T-helper 9 cell (primary cell): ENCODE measurements at places on chromosomes 6 and 20.

GRCh38 chr6:2430612-2431011 lies 185.2 kb upstream of the GMDS start:
- DNase-seq: no peak

- DNase-seq: no peak
Observed at GRCh38 chr6:112923940-112924587, 576.9 kb downstream of the RFPL4B start.

GRCh38 chr6:80439721-80440470 lies 333.4 kb downstream of the BCKDHB start:
- no peak for DNase-seq

DNA sequence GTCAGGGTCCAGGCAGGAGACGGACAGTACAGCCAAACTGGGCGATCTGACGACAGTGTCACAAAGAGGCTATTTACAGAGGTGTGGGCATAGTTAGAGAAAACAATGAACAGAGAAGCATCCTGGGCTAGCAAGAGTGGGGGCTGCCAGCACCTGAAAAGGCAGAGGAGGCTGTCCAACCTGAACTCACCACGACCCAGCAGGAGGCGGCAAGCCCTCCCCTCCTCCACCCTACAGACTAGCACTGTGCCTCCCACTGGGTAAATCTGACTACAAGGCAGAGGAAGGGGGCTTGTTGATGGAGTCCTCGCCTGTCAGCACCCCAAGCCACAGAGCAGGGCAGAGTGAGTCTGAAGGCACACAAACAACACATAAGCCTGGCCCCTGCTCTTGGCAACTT lies 52.8 kb upstream of the CDYL start:
- no peak for DNase-seq

GRCh38 chr20:62832212-62832922 lies 15.5 kb downstream of the COL9A3 start:
- DNase-seq: no peak

- DNase-seq: no peak
Observed at GRCh38 chr6:143399176-143399575, 51.3 kb downstream of the ADAT2 start.

DNA sequence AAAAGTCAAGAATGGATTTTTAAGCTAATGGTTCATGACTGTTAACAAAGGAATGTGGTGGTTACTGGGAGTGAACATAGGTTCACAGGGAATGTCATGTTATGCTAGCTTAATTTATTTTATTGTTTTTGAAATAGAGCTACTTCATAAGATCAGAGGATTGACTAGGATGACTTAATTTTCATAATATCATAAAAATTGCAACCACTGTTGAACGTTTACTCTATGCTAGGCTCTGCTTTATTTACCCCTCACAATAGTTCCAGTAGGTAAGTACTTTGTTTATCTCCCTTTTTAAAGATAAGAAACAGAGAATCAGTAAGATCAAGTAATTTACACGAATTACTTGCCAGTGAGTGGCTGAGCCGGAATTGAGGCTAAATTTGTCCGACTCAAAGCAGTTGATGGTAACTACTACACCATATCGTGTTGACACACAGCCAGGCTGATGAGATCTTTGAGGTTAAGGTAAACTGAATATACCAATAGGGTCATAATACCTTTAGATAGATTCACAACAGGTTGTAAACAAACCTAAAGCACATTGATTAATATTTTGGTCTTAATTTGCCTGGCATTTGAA lies 194.6 kb upstream of the CITED2 start:
- no peak for DNase-seq

- DNase-seq: peak; percentile 80
Observed at GRCh38 chr6:33312361-33313104, 1.3 kb downstream of the TAPBP start.

DNA sequence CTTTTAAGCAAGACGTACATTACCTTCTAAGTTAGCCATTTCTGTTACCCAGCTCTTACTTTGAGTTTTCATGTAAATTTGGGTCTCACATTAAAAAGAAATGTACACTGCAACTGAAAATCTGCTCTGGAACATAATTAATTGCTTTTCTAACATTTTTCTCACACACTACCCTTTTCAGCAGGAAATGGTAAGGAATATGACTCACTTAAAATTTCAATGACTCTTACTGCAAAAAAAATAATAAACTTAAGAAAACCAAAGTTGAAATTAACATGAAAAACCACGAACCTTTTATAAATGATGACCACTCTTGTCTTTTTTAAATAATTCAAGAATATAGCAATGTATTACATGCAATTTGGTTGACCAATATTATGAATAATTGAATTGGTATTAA lies 1.3 kb downstream of the CGA start:
- no peak for DNase-seq

DNA sequence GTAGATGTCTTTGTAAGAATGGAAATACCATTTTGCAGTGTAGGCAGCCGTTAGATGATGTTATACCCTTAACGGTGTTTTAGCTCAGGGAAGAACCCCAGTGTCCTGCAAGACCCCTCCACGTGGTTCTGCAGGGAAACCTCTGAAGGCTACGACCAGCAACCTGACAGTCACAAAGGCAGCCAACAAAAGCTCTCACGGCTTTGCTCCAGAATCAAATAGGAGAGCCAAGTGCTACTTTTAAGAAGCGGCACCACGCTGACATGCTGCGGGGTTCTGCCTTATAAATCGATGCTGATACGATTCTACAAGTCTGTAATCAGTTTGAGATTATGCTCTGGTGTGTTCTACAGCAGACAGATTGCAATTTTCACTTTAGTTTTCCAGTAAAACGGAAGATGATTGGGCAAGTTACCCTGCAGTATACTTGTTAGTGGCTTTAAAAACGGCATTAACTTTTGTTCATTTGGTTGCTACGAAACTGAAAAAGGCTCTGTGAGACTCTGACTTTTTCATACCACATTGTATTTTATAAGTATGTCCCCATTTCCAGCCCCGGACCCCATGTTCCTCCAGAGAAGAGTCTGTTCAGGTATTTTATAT lies 312.9 kb downstream of the SAMD5 start:
- DNase-seq: no peak

DNA sequence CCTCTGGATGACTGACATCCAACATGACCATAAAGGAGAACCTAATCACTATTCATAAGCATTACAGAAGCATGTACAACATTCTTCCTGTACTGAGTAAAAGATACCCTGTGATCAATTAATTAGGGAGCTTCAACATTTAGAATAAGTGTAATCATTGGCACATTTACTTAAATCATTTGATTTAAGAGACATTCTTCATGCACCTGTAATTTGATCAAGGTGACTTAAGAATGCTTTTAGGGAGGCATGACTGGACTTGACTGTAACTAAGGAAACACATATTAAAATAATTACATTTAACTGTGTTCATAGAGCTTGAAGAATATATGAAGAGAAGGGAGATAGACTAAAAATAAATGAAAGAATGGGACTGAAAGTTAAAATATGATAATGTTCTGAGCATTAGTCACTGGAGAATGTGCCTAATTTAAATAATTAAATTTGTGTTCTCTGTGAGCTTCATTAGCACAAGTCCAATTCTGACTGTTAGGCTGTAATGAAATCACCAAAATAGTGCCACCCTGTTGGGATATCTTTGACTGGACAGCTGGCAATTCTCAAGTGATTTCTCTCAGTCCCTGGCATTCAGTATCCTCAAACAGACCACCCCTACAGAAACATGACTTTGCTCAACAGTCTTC lies 295.5 kb upstream of the ADGRB3 start:
- no peak for DNase-seq

GRCh38 chr6:126831461-126831860 lies 287.0 kb upstream of the RSPO3 start:
- DNase-seq: no peak

- DNase-seq: no peak
Observed at GRCh38 chr6:42366011-42366705, 85.6 kb downstream of the TRERF1 start.

DNA sequence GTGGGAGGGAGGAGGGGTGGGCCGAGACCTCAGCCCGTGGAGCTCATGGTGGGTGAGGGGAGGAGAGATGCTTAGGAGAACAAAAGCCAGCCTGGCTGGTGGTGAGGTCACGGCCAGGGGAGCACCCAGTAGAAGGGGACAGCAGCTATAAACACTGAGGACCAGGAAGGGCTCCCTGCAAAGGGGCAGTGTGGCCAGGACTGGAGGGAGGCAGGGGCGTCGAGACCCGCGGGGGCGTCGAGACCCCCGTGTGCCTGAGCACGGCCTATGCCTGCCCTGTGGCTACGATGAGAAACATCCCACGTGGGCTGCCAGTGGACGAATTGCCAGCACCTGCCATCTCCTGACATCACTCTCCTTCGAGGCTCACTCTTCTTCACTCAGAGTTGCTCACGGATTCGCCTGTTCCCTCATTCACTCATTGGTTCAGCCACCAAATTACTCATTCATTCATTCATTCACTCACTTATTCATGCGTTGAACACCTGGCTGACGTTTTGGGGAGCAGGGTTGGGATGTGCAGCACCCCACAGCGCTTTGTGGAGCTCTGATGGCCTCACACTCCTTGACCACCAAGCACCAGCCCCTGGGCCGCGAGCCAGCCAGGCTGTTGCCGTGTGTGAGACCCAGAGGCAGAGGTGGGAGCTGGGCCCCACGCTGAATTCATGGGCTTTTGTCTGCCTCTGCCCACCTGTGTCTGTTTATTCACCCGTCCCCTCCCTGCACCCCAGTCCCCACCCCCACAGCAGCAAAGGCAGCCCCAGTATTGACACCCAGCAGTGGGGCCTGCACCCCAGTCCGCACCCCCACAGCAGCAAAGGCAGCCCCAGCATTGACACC lies 61.2 kb upstream of the BHLHE23 start:
- no peak for DNase-seq

DNA sequence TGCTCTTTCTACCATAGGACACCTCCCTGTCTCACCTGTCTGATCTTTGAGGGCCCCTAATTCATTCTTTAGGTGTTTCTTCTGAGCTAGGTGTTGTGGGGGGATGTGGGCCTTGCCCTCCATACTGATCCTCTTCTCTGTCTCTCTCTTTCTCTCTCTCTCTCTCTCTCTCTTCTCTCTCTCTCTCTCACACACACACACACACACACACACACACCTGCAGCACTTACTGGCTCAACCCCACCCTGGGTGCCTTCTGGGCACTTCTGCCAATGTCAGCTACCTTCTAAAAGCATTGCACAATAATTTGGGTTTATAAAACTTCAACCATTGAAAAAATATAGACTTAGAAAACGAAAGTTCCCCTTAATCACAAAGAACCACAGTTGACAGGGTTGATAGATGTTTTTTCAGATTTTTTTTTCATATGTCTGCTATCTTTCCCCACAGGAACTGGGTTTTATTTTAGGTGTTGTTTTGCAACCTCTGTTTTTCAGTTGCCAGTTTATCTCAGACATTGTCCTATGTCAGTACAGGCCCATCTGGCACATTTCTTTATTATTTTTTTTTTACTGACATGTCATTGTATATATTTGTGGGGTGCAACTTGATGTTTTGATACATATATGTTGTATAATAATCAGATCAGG lies 28.1 kb downstream of the PKIG start:
- no peak for DNase-seq

DNA sequence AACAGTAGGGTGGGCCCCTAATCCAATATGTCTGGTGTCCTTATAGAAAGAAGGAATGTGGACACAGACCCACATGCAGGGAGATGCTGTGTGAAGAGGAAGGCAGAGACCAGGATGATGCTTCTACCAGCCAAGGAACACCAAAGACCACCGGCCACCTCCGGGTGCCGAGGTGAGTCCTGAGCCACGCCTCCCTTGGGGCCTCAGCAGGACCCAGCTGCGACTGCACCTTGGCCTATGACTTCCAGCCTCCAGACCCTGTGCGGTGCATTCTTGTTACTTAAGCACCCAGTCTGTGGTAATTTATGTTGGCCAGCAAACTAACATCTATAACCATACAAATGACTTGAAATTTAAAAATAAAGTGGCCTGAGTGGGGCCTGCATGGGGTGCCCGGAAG lies 79.5 kb upstream of the QKI start:
- DNase-seq: no peak

DNA sequence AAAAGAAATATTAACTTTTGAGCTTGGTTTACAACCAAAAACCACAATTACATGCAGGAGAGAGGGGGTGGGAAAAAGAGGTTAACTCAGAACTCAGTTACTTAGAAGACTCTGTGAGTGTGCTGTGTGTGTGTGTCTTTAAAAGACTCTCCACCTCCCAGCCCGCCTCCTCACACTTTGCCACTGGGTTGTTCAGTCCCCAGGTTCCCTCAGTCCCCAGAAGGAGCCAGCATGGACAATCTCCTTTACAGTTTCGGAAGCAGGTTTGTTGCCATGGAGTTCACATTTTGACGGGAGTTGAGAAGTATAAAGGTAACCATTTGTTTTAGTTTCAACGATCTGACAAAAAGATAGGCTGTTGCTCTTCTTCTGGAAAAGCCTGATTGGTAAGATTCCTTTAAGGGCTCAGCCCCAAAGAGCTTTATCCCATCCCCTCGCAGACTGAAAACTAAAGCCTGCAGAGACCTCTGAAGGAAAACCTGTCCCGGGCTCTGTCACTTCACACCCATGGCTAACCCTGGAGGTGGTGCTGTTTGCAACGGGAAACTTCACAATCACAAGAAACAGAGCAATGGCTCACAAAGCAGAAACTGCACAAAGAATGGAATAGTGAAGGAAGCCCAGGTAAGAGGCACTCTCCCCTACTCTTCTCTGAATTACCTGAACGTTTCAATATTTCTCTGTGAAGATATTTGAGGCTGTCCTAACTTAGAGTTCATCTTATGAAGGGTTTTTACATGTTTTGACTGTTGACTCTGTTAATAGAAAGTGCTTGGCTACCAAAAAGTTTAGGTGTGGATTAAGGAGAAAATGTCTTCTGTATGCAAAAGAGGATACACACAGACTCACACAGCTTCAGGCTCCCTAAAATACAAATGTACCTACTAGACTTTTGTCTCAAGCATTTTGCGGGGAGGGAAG lies at the start of gene SPTLC3:
Gene SPTLC3, plus strand, starts transcription at position 212 of the 921 bp plus-strand sequence. Its CDS starts 296 bp downstream, at position 508.
- DNase-seq: no peak

GRCh38 chr6:108027594-108027993 lies 46.9 kb downstream of the OSTM1 start:
- DNase-seq: no peak

DNA sequence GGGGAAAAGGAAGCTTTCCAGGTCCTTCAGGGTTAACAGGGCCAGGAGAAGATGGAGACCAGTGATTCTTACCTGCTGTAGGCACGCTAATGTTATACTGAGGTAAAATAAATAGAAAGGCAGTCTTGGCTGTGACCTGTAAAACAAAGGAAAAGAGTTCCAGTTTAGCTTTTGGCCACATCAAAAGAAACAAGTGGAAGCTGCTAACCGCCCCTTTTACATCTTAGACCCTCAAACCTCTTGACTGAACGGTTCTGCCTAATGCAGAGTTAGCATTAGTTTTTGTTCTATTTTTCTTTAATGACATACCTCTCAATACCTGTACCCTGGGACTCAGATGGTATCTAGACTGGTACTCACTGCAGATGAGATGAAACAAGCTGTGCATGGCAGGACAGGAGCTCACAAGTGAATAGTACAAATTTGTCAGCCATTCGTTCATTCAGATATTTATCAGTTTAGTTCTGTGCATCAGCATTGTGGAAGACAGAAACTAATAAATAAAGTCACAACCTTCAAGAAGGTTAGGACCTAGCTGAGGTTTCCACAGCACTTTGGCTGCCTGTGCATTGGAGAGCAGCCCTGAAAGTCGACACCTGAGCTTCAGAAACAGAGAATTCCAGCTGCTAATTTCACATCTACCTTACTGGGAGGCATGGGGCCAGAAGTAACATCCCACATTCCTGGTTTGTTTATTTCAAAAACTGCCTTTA lies 41.0 kb downstream of the TRAM2 start:
- no peak for DNase-seq

- DNase-seq: no peak
Observed at GRCh38 chr6:57013521-57013926, 33.0 kb upstream of the KIAA1586 start.

- peak; percentile 33 for DNase-seq
Observed at GRCh38 chr6:13924146-13924948, 405 bp upstream of the RNF182 start.
